ENCODE measurements at places on chromosomes 2 and 18. TPM values are rescaled to one million over a fixed set of nuclear protein-coding genes. Genes with fewer than 3 reads are reported as not detected.
A peak's percentile ranks its signal among the peaks of the same experiment; 100 is the strongest.

GRCh38 chr18:23828426-23828825, 139.2 kb downstream of the LAMA3 start:
- peaks cover 3% of the 10 kb centered on the region for H3K36me3 ChIP-seq
- H3K4me3 ChIP-seq, result peak overlapping the region; percentile 33
- H3K4me1 ChIP-seq, result peaks cover 28% of the 10 kb centered on the region
- DNase-seq, result no peak
- peak overlapping the region; percentile 73 for H3K27ac ChIP-seq
- H3K27me3 ChIP-seq, result peaks cover 2% of the 10 kb centered on the region

The RBKS gene
- total RNA-seq, result 3.5 TPM

The IL37 gene
- not detected for total RNA-seq

DNA sequence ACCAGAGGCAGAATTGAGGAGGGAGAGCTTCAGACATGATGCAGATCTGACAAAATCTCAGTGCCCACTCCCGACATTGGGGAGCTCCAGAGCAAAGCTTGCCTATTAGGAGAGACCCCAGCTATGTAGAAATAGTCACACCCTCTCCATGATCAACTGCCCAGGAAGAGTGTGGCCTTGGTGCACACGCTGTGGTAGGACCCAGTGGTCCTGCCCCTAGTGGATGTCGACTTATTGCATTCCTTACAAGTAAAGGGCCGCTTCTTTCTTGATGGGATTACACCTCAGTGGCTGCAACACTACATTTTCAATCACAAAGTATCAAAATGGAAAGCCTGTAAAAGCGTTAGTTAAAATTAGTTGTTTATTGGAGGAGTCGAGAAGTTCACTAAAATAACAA, 64.2 kb downstream of the VRK2 start:
- H3K27me3 ChIP-seq, result no peaks in the 10 kb centered on the region
- H3K36me3 ChIP-seq, result peaks cover 14% of the 10 kb centered on the region
- no peak for DNase-seq
- no peak overlapping the region for H3K4me3 ChIP-seq

GRCh38 chr2:229084447-229084846, 186.6 kb downstream of the PID1 start:
- H3K4me1 ChIP-seq, result no peaks in the 10 kb centered on the region
- no peak overlapping the region for H3K4me3 ChIP-seq
- no peak for DNase-seq
- H3K27ac ChIP-seq, result no peak overlapping the region
- H3K36me3 ChIP-seq, result no peaks in the 10 kb centered on the region

DNA sequence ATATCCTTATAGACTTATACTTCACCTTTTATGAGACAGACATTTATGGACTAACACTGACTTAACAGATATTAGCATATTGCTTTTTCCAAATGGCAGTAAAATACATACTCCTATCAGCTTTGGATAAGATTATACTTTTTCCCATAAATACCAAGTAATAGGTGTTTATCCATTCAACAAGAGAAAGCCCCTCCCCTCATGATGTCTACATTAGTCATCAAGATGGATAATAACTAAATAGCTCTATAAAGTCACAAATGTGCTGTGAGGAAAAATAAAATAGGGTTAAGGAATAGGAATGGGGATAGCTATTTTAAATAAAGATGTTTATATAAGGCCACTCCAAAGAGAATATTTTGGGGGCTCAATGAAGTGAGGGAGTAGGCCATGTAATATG, 39.4 kb downstream of the CSRNP3 start:
- H3K4me3 ChIP-seq, result no peak overlapping the region
- DNase-seq, result no peak
- no peaks in the 10 kb centered on the region for H3K36me3 ChIP-seq
- H3K27ac ChIP-seq, result no peak overlapping the region
- H3K27me3 ChIP-seq, result peaks cover 4% of the 10 kb centered on the region

DNA sequence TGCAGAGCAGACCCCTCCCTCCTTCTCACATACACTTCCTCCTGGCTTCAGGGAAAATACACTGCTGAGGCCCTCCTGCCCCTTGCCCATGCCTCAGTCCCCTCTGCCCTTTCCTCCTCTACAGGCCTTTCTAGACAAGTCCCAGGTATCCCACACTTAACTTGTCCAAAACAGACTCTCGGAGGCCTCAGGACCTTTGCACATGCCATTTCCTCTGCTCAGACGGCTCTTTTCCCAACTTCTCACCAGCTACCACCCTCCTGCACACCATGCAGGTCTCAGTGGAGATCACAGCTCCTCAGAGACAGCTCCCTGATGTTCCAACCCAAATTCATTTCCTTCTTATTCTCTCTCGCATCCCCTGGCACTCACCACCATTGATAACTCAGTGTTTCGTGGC, 11.7 kb downstream of the TBC1D8 start:
- H3K27ac ChIP-seq, result no peak overlapping the region
- no peaks in the 10 kb centered on the region for H3K36me3 ChIP-seq
- no peak for DNase-seq
- H3K4me1 ChIP-seq, result no peaks in the 10 kb centered on the region
- H3K27me3 ChIP-seq, result peaks cover 18% of the 10 kb centered on the region

DNA sequence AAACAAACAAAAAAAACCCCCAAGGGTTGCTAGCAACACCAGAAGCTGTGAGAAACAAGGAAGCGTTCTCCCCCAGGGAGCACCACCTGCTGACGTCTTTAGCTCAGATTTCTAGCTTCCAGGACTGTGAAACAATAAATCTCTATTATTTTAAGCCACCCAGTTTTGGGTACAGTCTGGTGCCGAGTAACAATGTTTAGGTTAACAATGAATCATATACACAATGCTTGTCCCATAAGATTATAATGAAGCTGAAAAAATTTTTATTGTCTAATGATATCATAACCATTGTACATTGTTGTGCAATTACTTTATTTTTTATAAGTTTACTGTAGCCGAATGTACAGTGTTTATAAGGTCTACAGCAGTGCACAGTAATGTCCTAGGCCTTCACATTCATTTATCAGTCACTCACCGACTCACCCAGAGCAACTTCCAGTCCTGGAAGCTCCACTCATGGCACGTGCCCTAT, 72.1 kb upstream of the CAB39 start:
- H3K4me1 ChIP-seq, result peaks cover 28% of the 10 kb centered on the region
- no peak for DNase-seq
- H3K4me3 ChIP-seq, result no peak overlapping the region
- no peaks in the 10 kb centered on the region for H3K27me3 ChIP-seq
- no peaks in the 10 kb centered on the region for H3K36me3 ChIP-seq

DNA sequence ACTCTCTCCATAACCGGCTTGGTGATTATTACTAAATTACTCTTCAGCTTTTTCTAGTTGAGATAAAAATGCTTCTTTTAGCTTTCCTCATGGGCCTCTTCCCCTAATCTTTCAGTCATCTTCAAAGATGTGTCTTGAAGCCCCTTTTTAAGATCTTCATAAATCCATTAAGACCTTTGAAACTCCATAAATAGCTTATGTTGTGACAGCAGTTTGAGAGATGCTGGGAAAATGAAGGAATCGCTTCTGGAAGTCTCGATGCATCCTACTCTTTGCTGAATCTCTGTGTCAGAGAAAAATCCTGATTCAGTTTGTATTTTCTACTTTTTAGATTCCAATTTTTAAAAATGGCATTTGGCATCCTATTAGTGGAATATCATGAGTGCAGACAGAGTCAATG, 13.0 kb downstream of the SCYGR4 start:
- no peak overlapping the region for H3K4me3 ChIP-seq
- H3K36me3 ChIP-seq, result no peaks in the 10 kb centered on the region
- H3K4me1 ChIP-seq, result no peaks in the 10 kb centered on the region
- no peak overlapping the region for H3K27ac ChIP-seq
- peaks cover 33% of the 10 kb centered on the region for H3K27me3 ChIP-seq

The CPO gene
- not detected for total RNA-seq

DNA sequence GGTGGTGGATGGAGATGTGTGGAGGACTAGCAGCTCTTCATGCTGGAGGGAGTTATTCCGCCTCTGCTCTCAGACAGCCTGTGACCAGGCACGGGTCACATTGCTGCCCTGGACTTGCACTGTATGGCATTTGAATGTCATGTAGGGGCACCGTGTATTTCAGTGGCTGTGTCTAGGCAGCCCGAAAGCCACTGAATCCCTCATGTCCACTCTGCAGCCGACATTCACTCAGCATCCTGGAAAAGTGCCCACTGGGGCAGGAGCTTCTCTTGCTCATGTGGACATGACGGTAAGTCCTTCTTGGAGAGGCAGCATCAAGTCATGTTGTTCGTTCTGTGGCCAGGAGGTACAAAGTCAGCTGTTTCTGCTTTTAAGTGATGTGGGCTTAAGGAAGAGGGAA, 127.9 kb downstream of the SH3RF3 start:
- no peak overlapping the region for H3K4me3 ChIP-seq
- H3K4me1 ChIP-seq, result peaks cover 2% of the 10 kb centered on the region
- peaks cover 3% of the 10 kb centered on the region for H3K27me3 ChIP-seq
- no peaks in the 10 kb centered on the region for H3K36me3 ChIP-seq
- DNase-seq, result no peak

- no peak for DNase-seq
- H3K4me1 ChIP-seq, result peaks cover 11% of the 10 kb centered on the region
Measured at GRCh38 chr2:65015731-65016130, 26.5 kb downstream of the SLC1A4 start.

DNA sequence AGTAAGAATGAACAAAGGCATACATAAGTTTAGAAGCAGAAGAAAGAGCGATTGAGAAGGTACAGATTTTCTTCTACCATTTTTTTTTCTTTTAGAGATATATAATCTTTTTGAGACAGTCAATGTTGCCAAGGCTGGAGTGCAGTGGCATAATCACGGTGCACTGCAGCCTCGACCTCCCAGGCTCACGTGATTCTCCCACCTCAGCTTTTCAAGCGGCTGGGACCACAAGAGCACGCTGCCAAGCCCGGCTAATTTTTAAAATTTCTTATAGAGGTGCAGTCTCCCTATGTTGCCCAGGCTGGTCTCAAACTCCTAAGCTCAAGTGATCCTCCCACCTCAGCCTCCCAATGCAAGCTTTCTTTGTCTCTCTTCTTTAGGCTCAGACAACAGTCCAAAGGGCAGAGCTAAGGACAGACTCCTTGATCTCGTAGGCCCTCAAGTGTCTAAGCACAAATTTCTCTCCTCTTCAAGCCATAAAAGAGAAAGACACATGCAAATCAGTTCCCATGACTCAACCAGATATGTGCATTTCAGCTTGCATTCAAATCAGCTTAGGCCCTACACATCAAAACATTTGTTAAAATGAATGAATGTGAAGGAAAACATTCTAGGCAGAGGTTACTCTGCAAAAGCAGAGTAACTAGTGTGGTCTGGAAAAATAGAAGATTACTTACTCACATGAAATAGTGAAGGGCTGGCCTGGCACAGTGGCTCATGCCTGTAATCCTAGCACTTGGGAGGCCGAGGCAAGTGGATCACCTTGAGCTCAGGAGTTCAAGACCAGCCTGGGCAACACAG, 18.0 kb downstream of the ITSN2 start:
- no peaks in the 10 kb centered on the region for H3K27me3 ChIP-seq
- no peak for DNase-seq
- peaks cover 24% of the 10 kb centered on the region for H3K4me1 ChIP-seq

DNA sequence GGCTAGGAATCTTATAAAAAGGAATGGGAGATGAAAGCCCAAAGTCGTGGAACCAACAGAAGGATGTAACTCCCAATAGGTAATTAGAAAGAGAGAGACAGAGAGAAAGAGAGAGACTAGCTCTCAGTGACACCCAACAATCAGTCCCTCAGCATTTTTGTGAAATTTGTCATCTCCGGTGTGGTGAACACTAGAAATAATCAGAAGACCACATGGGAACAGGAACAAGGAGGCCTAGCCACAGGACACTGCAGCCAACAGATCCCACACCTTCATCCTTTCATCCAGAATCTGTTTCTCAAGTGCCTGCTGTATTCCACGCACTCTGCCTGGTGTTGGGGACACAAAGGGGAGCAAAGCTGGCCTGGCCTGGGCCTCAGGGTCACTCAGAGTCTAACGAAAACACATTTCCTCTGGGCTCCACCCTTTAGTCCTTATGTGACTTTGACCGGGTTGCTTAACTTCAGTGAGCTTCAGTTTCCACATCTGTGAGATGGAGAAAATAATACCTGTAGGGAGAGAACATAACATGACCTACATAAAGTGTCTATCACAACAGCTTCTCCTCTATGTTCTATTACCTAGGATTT, 53.1 kb downstream of the EHD3 start:
- no peak overlapping the region for H3K4me3 ChIP-seq
- no peak overlapping the region for H3K27ac ChIP-seq
- DNase-seq, result no peak
- H3K4me1 ChIP-seq, result peaks cover 1% of the 10 kb centered on the region
- no peaks in the 10 kb centered on the region for H3K36me3 ChIP-seq

The SERPINB12 gene
- total RNA-seq, result not detected

DNA sequence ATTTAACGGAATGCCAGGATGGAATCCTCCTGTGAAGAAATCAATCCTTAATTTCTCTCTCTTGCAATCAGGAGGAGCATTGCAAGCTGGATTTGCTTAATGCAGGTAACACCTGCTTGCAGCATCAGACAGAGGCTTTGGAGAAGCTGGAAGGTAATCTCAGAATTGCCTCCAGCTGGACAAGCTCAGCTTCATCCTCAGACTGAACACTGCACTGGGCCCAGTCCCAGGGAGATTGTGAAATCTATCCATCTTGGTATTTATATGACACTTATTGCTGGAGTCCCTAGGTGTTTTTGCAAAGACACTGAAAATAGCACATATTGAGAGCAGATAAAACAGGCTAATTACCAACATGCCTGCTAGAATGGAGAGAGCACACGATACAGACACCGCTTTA, 179.4 kb upstream of the SESTD1 start:
- no peaks in the 10 kb centered on the region for H3K4me1 ChIP-seq
- no peak overlapping the region for H3K4me3 ChIP-seq
- H3K27me3 ChIP-seq, result peaks cover 4% of the 10 kb centered on the region
- H3K27ac ChIP-seq, result no peak overlapping the region
- DNase-seq, result no peak

GRCh38 chr2:136243638-136244535, 125.9 kb upstream of the CXCR4 start:
- H3K27me3 ChIP-seq, result no peaks in the 10 kb centered on the region
- peaks cover 28% of the 10 kb centered on the region for H3K4me1 ChIP-seq
- peaks cover 5% of the 10 kb centered on the region for H3K36me3 ChIP-seq
- no peak overlapping the region for H3K27ac ChIP-seq
